ENCODE measurements at places on chromosomes 2 and 18.

GRCh38 chr18:25283781-25284180 is 68.2 kb downstream of the ZNF521 start:
- DNase-seq = no peak

- DNase-seq = peak; percentile 97
Observed at GRCh38 chr2:46329803-46330775, 32.9 kb downstream of the EPAS1 start.

DNA sequence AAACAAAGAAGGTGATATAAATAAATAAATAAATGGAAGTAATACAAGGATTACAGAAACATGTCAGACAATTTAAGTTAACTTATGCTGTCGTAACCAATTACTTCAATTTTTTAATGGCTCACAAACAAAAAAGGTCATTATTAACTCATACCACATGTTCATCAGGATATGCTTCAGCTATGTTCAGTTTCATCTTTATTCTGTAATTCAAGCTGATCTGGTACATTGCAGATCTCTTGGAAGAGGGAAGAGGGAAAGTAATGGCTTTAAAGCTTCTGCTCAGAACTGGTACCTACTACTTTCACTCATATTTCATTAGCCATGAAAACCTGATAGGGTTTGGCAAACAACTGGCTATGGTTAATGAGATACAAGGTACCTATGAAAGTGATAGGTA is 67.6 kb upstream of the ERBB4 start:
- DNase-seq = no peak

- DNase-seq = no peak
Observed at GRCh38 chr2:236574424-236575145, 5.0 kb downstream of the ACKR3 start.

DNA sequence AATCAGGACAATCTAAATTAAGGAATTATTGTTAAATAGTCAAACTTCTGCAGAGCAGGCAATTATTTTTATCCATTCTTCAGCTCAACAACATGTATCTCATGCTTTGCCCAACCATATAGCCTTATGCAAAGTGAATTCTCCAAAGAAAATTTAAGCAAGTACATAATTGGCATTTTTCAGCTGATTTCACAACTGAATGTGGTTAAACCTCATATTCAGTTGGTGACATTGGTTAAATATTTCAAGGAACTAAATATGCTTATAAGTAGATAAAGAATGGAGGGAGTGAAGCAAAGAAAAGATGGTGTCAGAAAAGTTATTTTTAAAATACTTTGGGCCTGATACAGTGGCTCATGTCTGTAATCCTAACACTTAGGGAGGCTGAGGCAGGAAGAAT is 816.2 kb downstream of the NRXN1 start:
- no peak for DNase-seq

DNA sequence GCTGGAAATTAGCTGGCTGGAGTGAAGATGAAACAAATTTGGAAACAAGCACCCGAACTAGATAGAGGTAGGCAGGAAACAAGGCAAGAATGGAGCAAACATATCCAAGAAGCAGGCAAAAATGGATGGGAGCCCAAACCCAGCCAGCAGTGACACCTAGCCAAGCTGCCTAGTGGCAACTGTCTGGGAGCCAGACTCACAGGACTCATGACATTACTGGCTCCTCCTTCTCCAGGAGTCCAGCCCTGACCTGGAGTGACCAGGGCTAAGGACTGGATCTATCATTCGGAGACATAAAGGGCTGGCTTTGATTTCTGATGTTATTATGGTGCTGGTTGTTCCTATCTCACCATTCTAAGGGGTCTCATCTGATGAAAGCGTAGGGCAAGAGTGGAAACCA is 21.3 kb upstream of the ALK start:
- no peak for DNase-seq

- DNase-seq = no peak
Observed at GRCh38 chr2:144011098-144011497, 508.8 kb downstream of the ZEB2 start.

DNA sequence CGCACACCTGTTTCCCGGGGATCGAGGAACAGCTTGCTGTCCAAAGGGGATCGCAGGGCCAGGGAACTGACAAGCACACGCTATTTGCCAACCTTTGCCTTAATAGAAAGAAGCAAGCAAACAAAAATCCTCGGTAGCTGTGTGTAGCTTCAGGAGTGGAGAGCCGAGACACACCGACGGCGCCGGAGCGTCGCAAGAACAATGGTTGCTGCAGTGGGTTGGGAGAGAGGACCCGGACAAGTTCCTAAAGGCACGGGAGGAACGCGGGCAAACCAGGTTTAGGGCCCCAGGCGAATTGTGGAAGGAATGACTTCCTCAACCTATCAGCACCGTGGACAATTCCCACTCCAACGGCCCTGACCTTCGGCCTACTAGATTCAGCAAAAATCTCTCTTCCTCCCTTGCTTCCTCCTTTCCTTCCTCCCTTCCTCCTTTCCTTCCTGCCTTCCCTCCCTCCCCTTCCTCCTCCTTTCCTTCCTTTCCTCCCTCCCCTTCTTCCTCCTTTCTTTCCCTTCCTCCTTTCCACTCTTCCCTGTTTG is 4.9 kb upstream of the NEUROD1 start:
- peak; percentile 13 for DNase-seq

DNA sequence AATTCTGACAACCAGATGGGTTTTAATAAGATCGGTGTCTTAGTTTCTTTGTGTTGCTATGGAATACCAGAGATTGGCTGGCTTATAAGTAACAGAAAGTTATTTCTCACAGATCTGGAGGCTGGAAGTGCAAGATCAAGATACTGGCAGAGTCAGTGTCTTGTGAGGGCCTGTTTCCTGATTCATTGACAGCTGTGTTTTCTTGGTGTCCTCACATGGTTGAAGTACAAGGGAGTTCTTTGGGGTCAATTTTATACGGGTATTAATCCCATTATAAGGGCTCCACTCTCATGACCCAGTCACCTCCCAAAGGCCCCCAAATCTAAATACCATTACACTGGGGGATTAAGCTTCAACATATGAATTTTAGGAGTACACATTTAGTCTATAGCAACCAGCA is 421.1 kb downstream of the LRP1B start:
- DNase-seq = no peak

- no peak for DNase-seq
Observed at GRCh38 chr2:68714866-68715265, 19.7 kb upstream of the ARHGAP25 start.

- peak; percentile 85 for DNase-seq
Observed at GRCh38 chr18:2903006-2903405, 56.2 kb downstream of the EMILIN2 start.

- DNase-seq = no peak
Observed at GRCh38 chr2:103396152-103396551, 634.3 kb downstream of the TMEM182 start.

DNA sequence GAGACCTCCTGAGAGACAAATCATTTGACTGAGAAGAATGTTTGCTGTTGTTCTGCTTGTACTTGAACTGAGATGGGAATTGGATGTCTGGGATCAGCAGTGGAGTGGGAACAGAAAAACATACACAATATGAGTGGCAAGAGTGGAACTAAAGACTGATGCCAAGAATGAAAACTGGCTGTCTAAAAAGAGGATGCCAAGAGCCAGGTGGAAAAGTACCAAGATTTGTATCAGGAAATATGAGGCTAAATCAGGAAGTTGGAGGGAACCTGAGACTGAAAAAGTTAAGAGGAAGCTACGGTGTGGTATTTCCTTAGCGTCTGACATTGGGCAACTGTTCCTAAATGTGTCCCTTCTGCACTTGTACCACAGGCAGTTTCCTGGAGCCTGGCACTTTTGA is 440.9 kb upstream of the CELF4 start:
- no peak for DNase-seq

DNA sequence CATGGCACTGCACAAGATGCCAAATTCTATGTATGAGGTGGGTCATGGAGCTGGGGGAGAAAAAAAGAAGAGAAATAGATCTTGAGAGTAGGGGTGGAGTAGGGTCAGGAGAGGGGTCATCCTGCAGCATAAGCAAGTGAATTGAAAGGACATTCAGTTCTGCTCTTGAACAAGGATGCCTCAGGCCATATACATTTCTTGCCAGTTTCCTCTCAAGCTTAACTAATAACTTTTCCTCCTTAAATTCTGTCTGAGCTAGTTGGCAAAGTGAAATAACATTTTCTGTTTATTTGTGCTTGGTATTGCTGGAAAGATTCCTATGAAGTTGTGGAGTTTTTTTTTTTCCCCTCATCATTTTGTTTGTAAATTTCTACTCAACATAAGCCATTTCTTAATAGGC is 99.0 kb upstream of the LTBP1 start:
- no peak for DNase-seq

GRCh38 chr2:17643031-17643615 is 102.6 kb downstream of the VSNL1 start:
- DNase-seq = peak; percentile 98

GRCh38 chr2:236954641-236955040 is 131.0 kb upstream of the COPS8 start:
- DNase-seq = no peak

DNA sequence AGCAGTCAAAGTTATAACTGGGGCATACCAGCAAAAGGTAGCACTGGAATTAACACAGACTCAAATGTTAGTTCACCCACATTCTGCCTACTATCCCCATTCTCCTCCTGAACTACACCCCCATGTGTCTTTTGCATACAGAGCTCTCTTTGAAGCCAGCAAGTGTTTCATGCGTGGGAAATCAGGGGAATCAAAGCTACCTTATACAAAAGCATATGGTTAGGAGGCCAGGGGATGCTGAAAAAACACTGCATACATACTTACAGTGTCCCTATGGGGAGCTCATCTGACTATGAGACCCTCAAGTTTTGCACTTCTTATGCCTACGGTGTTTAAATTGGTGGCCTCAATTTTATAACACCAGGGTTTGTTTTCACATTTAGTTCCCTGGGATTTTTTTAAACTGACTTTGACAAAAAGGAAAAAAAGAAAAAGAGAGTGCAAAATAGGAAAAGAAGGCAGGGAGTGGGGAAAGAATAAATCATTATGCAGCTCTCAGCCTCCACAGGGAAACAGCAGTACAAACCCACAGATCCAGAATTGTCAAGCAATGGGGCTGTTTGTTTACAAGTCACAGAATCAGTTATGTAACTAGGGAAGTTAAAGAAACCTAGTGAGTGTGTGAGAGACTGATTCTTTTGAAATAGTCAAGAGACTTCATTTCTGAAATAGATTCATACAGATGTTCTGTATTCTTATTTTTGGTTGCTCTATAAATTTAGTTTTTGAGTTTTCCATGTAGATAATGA is 20.1 kb upstream of the PPP3R1 start:
- DNase-seq = no peak

- no peak for DNase-seq
Observed at GRCh38 chr2:60992985-60993392, 24.5 kb upstream of the PEX13 start.

GRCh38 chr2:241161646-241162281 is 11.5 kb downstream of the PPP1R7 start:
- DNase-seq = peak; percentile 98

DNA sequence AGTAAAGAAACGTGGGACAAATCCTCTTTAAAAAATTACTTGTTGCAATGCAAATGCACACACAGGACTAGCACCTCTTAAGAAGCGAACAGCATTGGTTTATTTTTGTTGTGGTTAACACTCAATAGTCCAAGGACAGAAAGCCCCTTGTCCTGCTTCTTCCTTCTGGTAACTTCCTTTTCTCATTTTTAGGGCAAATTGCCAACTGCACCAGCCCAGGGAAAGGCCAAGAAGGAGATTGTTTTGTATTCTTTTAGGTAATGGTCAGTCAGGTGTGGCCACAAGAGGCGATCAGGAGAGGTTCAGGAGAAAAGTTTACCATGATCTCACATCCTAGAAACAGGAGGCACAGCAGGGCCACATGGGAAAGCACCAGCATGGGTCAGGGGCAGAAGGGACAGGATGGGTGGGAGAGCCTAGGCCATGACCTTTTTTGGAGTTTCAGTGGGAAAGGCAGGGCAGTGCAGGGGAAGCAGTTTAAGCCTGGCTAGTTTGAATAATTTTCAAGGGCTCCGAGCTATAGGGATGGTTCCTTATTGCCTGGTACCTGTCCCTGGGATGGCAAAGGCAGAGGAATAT is 73.0 kb downstream of the CHRNA1 start:
- DNase-seq = no peak

DNA sequence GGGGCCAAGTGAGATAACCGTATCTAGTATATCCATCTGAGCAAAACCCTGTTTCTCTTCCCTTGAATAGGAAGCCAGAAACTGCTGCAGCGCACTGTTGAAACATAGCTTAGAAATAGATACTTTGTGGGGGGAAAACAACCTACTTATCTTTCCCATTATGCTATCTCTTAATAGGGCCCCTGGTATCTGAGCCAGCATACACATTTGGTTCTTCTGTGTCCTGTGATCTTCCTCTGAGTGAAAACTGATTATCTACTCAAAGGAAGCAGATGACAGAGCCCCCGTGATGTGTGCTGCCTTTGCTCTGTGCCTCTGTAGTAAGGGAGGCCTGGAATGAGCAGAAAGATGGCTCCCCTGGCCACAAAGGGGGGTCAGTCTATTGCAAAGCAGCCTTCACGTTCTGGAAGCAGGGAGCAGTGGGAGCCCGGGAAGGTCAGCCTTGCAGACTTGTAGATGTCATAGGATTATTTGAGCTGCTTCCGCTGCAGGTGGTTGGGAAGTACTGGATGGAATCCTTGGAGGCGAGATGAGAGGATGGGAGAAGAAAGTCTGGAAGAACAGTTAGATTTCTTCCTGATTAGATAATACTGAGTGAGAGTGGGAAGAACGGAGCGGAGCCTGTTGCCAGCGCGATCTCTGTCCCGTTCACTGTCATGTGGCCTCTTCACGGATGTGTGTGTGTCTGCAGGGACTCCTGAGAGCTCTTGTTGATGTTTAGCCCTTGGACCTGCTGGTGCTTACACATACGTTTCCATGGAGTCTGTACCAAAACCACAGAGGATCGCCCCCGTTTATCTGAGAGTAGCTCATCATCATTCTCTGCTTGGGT is 150.1 kb downstream of the AGAP1 start:
- DNase-seq = peak; percentile 74

GRCh38 chr18:48345596-48345995 is 63.6 kb downstream of the ZBTB7C start:
- peak; percentile 34 for DNase-seq

- no peak for DNase-seq
Observed at GRCh38 chr2:71528749-71529148, 75.4 kb downstream of the DYSF start.

- DNase-seq = no peak
Observed at GRCh38 chr2:58539973-58540372, 298.8 kb upstream of the FANCL start.

DNA sequence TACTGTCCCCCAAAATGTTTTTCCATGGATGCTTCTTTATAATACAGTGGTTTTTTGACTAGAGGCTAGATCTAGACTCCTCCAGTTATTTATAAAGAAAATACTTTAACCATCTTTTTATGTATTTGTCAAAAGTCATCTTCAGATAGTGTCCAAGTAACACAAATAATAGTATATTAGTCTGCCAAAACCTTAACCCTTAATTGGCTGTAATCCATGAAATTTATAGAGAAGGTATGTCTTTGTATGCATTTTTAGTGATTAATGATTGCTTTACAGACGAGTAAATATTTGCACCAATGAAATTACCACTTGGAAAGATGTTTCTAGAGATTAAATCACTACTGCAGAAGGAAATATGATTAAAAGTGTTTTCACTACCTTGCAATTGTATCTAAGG is 451.8 kb upstream of the NRXN1 start:
- DNase-seq = no peak

- peak; percentile 45 for DNase-seq
Observed at GRCh38 chr2:45649462-45649857, 2.0 kb upstream of the PRKCE start.
